Stimulated activated CD4-positive, alpha-beta T cell treated with anti-CD3 and anti-CD28 coated beads, Interleukin-2, amount 100 ng/mL, for 4 hours (primary cell): ENCODE measurements at places on chromosomes 6 and 20.

DNA sequence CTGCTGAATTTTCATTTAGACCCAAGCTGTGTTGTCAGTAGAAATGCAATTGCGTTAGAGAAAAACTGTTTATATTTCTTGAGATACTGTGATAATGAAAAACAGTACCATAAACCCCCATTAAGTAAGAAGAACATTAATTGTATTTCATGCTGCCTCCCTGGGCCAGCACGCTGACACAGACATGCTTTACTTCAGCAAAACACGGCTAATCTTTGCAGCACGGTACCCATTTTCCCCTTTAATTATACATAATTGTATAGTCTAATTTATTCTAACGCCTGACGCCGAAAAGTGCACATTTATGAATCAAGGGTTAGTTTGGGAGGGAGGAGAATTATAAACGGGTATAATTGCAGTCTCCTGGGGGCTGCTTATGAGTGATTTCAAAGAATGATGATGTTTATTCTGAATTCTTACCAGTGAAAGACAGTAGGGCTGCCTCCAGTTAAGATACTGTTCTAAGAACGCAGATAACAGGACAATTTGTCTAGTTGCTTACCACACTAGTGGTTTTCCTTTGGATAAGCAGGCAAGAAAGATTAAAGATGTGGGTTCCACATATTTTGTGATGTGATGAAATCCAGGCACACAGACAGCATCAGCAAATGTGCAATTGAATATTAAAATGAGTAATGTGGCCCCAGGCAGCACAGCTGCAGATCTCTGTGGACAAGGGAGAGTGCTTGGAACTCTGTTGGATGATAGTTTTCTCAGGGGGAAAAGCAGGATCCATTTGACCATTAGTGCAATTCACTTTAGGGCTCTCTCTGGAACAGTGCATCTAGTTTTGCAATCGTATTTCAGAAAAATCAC, 4.7 kb upstream of the SULF2 start:
- DNase-seq, result no peak

- DNase-seq, result no peak
Observed at GRCh38 chr6:41186031-41186562, 14.9 kb downstream of the TREML2 start.

- DNase-seq, result no peak
Observed at GRCh38 chr6:119170447-119171087, 92.1 kb upstream of the FAM184A start.

DNA sequence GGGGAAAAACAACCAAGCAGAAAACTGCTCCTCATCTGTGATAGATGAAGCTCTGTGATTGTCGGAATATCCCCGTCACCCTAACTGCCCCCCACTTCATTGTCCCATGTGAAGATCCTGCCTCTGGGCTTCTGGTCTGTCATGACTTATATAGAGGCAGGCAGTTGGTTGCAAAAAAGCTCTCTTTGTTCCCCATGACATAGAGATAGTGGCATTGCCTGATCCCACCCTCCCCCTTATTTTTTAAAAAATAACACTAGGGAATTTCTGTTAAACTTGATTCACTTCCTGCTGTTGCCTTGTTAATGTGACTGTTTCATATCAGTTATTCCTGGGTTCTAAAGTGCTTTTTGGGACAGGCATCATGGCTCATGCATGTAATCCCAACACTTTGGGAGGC, 203.1 kb downstream of the JARID2 start:
- DNase-seq, result no peak

- DNase-seq, result no peak
Observed at GRCh38 chr20:25005220-25005619, 12.7 kb upstream of the APMAP start.

GRCh38 chr6:4401408-4402368, 266.3 kb upstream of the ECI2 start:
- no peak for DNase-seq

DNA sequence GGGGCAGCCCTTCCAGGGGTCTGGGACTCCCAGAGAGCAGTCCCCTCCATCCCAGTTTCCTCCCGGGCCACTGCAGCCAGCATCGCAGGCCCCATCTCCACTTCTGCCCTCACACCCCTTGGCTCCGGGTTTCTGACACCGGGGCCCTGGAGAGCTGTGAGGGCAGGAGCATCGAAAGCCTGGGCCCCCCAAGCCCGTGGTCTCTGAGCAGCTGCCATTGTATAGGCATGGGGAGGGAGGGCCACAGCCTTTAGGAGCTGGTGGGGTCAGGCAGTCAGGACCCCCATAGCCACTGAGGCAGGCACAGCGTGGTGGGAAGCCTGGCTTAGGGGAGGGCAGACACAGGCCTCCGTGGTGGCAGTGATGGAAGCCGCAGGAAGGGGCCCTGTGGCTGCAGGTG, 9.7 kb upstream of the GPSM3 start:
- no peak for DNase-seq

- DNase-seq, result no peak
Observed at GRCh38 chr6:17393892-17394631, 667 bp downstream of the CAP2 start.

DNA sequence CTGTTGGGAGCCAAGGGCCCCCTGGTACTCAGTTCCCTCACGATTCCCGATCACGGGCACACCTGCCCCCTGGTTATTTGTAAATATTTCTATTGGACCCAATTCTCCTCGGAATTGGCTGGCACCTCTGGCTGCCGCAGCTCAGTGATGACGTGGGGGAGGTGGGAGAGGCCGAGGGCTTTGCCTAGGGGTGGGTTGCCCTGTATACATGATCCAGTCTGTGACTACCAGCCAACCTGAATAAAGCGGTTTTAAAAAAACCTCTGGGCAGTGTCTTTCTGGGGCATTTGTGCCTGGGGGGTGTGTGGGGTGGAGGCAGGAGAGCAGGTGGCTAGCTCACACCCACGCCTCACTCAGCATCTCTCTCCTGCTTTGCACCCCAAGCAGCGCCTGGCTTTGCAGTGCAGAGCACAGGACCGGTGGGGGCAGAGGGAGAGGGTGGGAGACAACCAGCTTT, 42.2 kb downstream of the VSTM2L start:
- DNase-seq, result no peak

DNA sequence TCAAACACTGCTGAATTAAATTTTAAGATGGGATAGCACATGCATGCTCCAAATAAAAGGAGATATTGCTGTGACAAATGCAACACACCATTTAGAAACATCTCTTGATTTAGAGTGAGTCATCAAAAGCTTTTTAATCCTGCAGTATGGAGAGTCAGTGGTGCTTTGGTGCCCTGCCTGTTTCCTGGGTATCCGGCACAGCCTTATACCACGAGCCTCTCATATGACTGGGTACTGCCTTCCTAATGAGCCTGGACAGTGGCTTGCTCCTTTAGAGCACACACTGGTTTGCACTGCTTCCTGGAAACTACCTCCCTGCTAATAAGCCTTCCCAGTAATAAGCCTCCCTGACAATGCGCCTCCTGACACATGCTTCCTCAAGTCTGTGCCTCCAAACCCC, 65.3 kb upstream of the KCNK16 start:
- no peak for DNase-seq

GRCh38 chr20:9616833-9617461, 102.6 kb downstream of the LAMP5 start:
- no peak for DNase-seq

DNA sequence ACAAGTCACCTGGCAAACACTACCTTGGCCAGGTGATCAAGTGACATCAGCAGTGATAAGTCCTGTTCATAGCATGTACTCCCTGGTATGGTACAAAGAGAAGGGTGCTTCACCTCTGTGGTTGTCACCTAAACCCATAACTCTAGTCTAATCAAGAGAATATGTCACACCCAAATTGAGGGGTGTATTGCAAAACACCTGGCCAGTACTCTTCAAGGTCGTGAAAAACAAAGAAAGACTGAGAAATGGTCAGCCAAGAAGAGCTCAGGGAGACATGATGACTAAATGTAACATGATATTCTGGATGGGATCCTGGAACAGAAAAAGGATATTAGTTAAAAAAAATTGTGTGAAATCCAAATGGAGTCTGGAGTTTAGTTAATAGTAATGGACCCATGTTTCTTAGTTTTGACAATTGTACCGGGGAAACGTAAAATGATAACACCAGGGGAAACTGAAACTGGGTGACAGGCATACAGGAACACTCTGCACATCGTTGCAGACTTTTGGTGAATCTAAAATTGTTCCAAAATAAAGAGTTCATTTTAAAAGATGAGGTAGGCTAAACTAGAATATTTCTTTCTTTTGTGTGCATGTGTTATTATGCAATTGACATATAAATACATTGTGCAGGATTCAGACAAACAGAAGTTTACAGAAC, 262.0 kb downstream of the CDC5L start:
- DNase-seq, result no peak

- no peak for DNase-seq
Observed at GRCh38 chr6:42369568-42369967, 82.2 kb downstream of the TRERF1 start.

DNA sequence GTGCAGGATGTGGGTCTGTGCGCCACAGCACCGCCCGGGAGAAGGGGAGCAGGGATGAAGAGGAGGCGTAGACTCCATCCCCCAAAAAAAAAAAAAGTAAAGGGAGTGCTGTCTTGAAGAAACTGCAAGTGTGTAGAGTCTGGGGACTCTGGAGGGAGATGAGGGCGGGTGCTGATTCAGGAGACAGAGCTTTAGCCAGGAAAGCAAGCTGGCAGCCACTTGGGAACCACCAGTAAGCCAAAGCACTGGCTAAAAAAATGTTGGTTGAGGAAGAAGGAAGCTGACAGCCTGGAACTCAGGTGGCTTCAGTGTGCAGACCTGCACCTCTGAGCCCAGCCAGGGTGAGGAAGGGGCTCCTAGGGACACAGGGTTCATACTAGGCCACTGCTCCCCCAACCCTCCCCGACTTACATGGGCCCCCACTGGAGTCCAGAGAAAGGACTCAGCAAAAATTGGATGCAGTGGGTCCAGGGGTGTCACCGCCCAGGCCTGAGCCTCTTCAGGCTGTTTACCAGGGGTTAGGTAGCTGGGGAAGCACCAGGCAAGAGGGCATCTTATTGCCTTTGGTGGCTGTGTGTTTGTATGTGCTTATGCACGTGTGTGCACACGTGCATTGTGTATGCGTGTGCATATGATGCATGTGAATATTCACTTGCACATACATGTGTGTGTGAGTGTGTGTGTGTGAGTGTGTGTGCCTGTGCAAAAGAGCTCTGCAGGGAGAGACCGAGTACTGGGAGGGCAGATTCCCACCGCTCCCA, 153.5 kb upstream of the MLN start:
- DNase-seq, result no peak

DNA sequence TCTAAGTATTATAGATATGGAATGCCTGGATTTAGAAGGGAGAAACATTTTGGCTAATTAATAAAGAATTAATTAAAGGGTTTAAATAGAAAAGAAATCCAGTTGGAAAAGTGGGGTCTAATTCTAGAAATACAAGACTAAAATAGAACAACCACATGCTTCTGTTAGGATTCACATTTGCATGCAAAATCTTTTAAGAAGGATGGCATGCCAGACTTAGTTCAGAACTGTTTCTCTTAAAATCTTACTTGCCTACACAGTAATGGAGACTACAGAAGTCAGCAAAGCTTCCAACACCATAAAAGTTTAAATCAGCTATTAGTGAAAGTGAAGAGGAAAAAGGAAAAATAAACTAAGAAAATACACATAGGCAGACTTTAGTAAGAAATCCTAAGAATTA, 32.7 kb upstream of the KATNA1 start:
- DNase-seq, result no peak

- peak; percentile 35 for DNase-seq
Observed at GRCh38 chr6:32973144-32974015, 5.0 kb downstream of the BRD2 start.

DNA sequence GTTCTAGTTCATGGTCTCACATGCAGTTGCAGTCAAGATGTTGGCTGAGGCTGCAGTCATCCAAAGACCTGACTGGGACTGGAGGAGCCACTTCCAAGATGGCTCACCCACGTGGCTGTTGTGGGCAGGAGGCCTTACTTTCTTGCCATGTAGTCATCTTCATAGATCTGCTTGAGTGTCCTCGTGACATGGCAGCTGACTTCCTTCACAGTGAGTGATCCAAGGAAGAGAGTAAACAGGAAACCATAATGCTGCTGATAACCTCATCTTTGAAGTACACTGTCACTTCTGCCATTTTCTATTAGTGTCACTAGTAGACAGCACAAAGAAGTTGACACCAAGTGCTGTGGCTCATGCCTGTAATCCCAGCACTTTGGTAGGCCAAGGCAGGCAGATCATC, 40.1 kb upstream of the AKIRIN2 start:
- peak; percentile 2 for DNase-seq

- no peak for DNase-seq
Observed at GRCh38 chr6:85602100-85602499, 8.4 kb upstream of the SNX14 start.

- no peak for DNase-seq
Observed at GRCh38 chr20:8616792-8617191, 452.1 kb upstream of the PLCB4 start.

GRCh38 chr6:108714766-108715414, 133.3 kb upstream of the ARMC2 start:
- no peak for DNase-seq

DNA sequence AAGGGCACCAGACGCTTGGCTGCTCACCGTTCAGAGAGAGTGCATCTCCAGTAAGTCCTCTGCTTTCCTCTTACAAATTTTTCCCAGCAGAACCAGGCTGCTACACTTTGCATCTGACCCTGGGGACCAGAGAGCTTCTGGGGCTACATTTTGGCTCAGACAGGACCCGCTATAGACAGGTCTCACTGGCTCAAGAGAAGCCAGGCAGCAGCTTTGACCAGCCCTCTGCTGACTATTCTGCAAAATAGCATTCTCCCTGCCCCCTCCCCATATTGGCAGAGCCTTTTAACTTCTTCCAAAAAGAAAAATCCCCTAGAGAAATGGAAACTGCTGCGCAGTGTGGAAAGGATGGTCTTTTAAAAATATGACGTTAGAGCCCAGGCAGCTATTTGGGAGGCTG, 37.2 kb downstream of the CPXM1 start:
- DNase-seq, result no peak

DNA sequence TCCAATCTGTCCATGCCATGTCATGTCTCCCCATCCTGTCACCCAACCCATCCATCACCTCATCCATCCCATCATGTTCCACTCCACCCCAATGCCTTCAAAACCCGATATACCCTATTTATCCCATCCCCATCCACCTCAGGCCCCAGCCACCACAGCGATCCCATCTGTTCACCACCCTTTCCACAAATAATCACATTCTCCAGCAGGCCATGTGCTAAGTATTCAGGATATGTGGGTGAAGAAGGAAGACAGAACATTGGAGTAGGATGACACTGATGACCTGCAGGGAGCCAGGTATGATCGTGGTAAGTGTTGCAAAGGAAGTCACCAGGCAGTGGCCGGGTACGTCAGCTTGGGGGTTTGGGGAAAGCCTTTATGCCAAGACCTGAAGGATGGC, 48.8 kb downstream of the NPEPL1 start:
- no peak for DNase-seq

- DNase-seq, result no peak
Observed at GRCh38 chr20:11296221-11296620, 621.5 kb upstream of the BTBD3 start.

GRCh38 chr6:45498591-45498990, 120.9 kb upstream of the SUPT3H start:
- DNase-seq, result no peak

GRCh38 chr20:62149532-62150309, 6.2 kb downstream of the SS18L1 start:
- no peak for DNase-seq
